ENCODE measurements at places on chromosomes 11 and 22. TPM values are rescaled to one million over a fixed set of nuclear protein-coding genes. Genes with fewer than 3 reads are reported as not detected.

PTPN5 gene
- total RNA-seq: not detected

MRGPRE gene
- not detected for total RNA-seq

PYGM gene
- 0.68 TPM for total RNA-seq

APOA4 gene
- total RNA-seq: not detected

YIF1A gene
- total RNA-seq: 199 TPM

Data from smooth muscle cell of the coronary artery (primary cell).